ENCODE measurements at places on chromosomes 11 and 22.

DNA sequence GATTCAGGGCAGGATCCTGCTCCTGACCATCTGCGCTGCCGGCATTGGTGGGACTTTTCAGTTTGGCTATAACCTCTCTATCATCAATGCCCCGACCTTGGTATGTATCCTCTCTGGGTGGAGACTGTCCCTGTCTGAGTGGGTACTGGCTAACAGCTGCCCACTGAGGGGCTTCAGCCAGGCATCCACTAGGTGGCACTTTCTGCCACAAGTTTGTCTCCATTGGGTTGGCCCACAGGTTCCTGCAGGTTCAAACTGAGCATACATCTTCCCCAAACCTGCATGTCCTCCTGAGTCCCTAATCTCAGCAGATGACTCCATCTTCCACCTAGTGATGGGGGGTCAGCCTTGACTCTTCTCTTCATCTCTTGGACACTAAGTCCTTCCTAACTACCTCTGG is 4.4 kb downstream of the SLC2A11 start:
- DNase-seq, result no peak

DNA sequence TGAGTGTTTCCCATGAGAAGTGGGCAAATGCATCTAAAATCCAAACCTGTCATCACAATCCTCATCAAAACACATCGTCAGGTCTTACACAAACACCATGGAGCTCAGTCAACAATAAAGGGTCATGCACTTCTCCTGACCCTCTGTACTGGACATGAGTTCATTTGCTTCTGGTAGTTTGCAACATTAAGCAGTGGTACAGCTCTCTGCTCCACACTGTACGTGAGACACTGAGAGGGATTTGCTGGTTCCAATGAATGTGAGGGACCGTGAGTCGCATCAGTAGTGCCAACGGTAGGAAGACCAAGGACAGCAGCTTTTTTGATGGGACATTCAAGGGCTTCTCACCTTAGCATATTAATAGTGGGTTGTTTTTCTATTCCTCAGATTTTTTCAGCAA is 752.3 kb downstream of the OPCML start:
- DNase-seq, result no peak

- DNase-seq, result no peak
Measured at GRCh38 chr11:67027483-67027930, 4.6 kb downstream of the SYT12 start.

- no peak for DNase-seq
Measured at GRCh38 chr11:36688571-36689291, 90.7 kb upstream of the RAG2 start.

- DNase-seq, result no peak
Measured at GRCh38 chr22:30183861-30184278, 62.7 kb downstream of the LIF start.

DNA sequence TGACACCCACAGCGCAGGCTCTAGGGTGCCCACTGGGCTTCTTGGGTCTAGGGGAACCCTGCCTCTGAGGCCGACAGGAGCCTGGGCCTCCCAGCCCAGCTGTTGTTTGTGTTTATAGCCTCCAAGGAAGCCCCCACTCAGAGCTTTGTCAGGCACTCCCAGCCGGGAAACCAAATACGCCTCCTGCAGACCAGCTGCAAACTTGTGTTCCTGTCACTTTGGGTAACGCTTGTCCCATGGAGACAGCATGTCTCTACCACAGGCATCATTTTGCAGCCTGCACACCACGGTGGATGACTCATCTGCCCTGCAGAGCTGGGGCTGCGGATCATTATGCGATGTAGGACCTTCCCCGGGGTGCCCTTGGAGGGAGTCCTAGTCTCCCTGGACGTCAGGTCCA is 40.6 kb upstream of the CRYBB3 start:
- DNase-seq, result no peak

GRCh38 chr11:65431451-65432099 is 9.0 kb downstream of the NEAT1 start:
- DNase-seq, result no peak

DNA sequence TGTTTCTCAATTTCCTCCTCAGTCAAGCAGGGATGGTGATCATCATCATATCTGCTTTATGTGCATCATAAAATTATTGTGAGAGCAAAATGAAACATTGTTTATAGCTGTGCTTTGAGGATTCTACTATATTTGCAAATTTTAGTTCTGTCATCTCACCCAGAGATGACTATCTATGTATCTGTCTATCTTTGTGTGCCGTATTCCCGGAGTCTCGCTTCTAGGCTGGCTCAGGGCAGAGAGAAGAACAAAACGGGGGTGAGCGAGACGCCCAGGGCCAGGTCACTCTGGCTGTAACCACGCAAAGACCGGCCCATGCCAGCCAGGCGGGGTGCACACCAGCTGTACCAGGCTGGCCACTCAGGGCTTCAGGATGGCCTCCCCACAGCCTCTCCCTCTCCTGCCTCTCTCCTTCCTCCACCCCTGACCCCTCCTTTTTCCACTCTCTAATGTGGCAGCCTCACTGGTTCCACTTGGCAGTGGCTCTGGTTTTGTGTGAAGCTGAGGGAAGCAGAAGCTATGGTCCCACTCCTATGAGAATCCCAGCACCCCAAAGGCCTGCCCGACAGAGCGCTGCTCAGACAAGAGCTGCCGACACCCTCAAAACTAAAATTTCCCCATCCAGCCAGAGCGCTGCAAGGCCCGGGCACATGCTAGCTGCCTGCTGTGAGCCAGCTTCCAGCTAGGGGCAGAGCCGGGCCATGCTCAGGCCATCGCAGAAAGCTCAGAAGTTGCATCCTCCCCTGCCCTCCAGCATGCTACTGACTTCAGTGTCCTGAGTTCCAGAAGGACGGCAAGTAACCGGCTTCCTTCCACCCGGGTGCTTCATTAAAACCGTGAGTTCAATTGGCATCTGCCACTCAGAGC is 139.5 kb upstream of the TBCEL start:
- no peak for DNase-seq

DNA sequence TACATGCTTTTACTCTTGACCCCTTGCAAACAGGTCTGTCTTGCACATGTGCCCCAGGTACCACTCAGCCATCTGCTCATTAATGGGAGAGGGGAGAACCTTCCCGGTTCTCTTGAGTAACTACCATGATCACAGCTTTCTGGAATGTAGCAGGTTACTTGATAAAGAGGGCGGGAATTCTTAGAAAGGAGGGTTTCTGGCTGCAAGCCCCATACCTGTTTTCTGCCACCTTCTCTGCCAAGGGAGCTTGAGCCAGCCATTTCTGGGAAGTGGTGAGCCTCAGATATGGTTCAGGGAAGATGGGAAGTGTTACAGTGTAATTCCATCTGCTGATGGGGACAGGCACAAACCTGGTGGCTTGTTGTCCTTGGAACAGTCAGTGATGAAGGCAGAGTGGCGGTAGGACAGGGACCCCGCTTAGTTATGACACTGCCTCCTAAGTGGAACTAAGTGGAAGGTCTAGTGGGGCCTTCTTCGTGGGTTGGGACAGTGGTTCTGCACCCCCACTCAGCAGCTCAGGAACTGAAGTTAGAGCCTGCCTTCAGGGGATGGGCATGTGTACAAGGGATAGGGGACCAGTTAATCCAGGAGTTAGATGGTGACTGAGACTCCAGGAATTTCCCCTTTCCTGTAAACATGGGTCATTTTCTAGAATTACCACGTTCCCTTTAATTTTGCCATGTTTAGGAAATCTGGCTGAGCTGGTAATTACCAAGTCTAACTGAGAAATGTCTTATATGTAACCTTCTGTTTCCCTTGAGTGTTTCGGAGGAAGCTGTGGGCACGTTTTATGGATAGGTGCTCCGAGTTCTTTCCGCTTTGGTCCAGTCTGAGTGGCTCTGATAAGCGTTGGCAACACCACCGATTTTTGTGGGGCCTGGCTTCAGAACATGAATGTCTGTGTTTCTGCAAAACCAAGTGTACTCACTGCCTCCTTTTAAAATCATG is 35.3 kb downstream of the BCR start:
- DNase-seq, result peak; percentile 34

DNA sequence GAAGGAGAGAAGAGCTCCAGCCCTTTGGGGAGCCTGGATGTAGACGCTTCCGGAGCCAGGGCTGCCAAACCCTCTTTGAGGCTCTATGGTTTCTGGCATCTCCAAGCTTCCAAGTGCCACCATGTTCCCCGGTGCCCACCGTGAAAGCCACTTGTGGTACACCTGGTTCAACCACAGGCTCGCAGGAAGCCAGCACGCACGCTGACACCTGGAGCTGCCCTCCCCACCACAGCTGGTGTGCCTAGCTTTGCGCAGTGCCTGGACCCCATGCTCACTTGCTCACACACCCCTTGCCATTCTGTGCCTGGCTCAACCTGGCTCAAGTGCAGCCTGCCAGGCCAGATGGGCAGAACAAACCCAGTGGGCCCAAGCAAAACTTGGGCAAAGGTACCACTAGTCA is 831.4 kb downstream of the DLG2 start:
- DNase-seq, result no peak

DNA sequence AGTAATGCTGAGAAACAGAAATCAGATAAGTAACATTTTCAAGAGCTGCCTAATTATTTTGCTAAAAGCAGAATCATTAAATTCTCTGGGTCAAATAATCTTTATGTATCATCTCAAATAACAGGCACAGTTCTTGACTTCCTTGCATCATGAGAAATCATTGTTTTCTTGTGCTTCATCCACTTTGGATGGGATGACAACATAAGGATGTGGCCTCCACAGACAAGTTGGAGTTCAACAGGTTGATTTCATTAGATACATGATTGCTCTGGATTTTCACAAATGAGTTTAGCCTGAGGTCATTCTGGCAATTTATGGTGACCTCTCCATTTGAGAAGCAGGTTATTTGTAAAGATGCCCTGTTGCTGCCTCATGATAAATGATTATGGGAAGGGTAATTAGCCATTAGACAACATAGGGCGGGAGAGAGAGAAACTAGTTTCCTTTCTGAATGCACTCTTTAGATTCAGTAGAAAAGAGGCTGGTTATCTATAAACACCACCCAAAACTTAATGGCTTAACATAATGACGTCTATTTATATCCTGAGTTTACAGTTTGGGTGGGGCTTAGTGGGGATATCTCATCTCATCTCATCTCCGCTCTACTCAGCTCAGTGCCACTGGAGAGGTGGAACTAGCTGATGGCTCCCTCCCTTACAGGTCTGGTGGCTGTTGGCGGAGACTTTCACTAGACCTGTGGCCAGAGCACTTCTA is 35.0 kb upstream of the ADORA2A start:
- no peak for DNase-seq

Measured in activated naive CD4-positive, alpha-beta T cell treated with anti-CD3 and anti-CD28 coated beads, Interleukin-2, amount 50 U/mL, for 16 hours (primary cell).